Activated CD8-positive, alpha-beta memory T cell treated with anti-CD3 and anti-CD28 coated beads for 1 hour (primary cell): ENCODE measurements at places on chromosomes 11 and 22.

- no peak for DNase-seq
Observed at GRCh38 chr22:39894554-39895092, 1.1 kb upstream of the ENTHD1 start.

GRCh38 chr22:31244943-31245451 is 32.9 kb downstream of the LIMK2 start:
- no peak for DNase-seq

DNA sequence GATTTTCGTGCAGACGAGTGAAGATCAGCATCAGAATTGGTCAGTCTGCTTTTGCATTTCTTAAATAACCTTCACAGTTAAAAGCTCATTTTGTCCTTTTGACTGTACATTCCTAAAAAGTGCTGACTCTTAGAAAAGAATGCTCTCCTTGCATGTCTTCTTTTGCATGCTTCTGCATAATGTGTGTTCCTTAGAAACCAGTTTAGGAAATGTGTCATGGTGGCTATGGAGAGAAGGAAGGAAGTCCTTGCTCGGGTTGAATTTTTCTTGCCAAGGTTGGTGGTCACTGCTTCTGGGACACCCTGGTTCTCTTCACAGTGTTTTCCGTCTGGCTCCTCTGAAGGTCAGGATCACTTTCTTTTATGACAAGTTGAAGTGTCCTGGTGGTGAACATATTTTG is 6.8 kb downstream of the AP2A2 start:
- no peak for DNase-seq

DNA sequence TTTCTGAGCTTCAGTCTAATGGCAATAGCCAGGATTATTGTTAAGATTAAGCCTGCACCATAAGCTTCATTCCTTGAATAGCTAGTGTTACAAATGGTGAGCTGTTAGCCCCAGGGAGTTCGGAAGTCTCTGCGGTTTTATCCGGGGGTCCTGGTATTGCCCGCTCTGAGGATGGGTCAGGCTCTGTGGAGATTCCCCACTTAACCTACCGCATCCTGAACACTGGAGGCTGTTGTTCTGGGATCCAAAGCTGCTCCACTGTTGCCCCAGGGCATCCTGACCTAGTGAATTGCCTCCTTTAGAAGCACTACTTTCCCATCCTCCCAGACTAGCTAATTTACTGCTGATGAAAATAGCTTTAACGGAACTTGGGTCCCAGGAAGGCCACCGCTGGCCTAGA is 14.5 kb upstream of the PEX26 start:
- no peak for DNase-seq

DNA sequence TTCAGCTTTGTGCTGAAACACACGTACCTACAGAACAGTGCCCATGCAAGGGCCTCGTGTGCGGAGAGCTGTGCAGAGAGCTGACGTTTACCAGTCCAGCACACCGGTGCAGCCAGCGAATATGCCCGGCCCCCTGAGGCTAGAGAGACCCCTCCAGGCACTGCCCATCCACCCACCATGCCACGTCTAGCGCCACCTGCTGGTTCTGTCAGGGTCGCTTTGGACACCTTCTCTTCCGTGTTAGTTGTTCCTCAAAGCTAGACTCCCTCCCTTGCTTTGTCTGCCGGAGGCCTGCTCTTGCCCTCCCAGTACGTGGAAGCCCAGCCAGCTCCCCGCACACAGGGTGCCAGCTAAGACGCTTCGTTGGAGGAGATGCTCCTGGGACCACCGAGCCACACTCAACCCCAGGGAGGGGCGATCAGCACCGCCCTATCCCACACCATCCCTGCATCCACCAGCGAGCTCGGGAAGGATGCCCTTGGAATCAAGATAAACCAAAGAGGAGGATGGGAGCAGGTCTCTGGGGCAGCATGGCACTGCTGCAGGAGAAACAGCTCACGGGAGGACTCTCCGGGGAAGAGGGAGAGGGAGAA is 43.4 kb downstream of the CPT1A start:
- no peak for DNase-seq

- no peak for DNase-seq
Observed at GRCh38 chr11:125588505-125588904, 4.1 kb upstream of the STT3A start.

GRCh38 chr22:17537155-17537554 is 26.1 kb upstream of the SLC25A18 start:
- DNase-seq = no peak

- DNase-seq = no peak
Observed at GRCh38 chr22:20245577-20246367, 22.3 kb downstream of the RTN4R start.

DNA sequence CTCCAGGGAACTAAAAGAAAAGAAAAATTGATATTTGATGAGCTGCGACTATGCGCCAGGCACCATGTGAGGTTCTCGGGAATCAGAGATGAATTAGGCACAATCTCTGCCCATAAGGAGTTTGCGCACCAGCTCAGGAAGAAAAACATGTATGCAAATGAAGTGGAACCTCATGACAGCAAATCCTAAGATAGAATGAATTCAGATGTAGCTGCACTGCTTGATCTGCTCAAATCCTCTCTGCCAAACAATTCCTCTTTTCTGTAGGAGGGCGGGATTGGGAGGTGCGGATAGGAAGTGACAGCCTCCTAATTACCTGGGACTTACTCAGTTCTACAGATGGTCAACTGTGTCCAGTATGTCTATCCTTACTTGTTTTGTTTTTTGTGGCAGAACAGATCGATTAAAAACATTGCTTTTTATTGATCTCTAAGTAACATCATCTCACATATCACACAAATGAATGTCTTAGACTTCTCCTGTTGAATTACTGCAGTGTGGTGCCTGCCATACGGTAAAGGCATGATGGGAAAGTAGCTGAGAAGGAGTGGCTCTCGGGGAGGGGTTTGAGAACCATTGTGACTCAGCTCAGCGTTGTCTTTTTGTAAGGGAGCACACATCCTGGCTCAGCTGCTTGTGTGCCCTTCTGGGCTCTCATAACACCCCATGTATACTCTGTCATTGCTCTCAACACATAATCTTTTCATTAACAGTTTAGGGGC is 13.9 kb downstream of the CRTAM start:
- no peak for DNase-seq

- DNase-seq = no peak
Observed at GRCh38 chr11:619628-620050, 3.9 kb upstream of the IRF7 start.

- no peak for DNase-seq
Observed at GRCh38 chr11:70608568-70609470, 210.5 kb downstream of the CTTN start.

- no peak for DNase-seq
Observed at GRCh38 chr11:73237471-73238290, 19.6 kb downstream of the P2RY2 start.

- no peak for DNase-seq
Observed at GRCh38 chr11:71252770-71253730, 673 bp upstream of the SHANK2 start.

DNA sequence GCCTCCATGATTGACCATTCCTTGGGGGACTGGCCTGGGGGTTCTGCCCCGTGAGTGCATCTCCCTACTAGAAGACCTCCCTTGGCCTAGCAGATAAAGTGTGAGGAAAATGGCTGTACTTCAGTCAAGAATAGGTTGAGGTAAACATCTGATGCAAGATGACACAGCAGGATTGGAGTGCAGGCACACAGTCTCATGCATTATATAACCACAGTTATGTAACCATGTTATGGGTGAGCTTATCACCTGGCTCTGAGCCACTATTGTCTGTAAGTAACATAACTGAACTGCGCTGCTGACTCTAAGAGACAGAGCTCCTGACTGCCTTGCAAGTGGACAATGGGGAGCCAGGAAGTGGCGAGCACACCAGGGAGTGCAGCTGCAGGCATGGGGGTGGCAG is 378.7 kb upstream of the ANO5 start:
- no peak for DNase-seq

DNA sequence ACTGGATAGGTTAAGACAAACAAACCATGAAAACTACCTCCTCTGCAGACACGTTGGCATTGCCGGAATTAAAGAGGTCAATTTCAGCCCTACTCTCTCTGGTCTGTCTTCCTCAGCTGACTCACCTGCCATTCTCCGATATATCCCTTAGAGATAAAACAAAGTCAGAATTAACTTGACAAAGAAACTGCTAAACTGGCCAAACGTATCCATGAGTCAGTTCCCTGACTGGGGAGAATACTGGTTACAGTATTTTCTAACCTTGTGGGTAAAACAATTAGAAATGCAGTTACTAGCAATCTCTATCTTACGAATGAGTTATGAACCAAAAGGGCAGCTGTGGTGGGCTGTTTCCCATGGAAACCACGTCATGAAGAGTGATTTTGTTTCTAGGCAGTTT is 96.2 kb downstream of the RDX start:
- no peak for DNase-seq

DNA sequence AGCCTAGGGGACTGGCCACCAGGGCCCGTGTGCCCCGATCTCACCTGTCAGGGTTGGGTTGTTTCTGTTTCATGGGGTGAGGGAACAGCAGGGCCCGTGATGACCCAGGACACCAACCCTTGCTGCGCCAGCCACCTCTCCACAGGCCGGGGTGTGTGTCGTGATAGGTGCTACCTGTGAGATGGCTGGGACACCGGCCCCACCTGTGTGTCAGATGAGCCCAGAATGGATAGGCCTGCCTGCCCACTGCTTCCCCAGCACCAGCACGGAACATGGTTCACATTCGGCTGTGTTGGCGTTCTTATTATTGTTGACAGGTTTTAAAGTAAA is 7.1 kb downstream of the CLDN5 start:
- no peak for DNase-seq
